Small intestine (tissue), 16 donors: ENCODE measurements at places on chromosomes 3 and 15.

DNA sequence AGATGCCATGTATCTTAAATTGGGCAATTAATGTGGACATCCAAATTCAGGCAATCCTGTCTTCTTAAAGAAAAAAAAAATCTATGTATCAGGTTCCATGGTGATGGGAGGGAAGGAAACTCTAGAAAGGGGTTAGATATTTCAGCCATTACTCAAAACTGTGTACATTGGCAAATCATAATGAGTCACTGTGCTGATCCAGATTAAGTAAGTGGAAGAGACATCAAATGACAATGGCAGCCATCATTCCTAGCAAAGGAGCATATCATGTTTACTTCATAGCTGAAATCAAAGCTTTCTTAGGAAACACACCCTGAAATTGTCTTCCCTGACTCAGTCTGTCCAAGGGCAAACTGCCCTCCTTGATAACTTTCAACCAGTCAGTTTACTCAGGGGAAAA, 713.3 kb upstream of the GBE1 start:
- H3K36me3 ChIP-seq, result no peaks in the 10 kb centered on the region
- no peak for DNase-seq
- H3K27me3 ChIP-seq, result no peaks in the 10 kb centered on the region
- no peaks in the 10 kb centered on the region for H3K4me1 ChIP-seq

DNA sequence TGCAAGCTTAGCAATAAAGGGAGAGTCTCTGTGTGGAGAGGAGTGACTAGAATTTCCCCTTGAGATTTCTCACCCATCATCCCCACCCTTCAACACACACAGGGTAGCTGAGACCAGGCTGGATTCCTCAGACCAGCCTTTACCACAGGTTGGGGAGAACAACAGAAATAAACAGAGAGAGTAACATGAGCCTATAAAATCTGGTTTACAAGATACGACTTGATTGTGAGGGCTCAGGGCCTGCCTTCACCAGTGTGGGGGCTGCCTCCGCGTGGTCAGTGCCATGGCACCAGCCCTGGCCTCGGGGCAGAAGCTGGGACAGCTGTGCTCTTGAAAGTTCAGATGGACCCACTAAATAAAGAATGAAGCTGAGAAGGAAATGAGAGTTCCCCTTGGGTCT, 14.6 kb upstream of the MAGEF1 start:
- H3K27ac ChIP-seq, result no peak overlapping the region
- no peaks in the 10 kb centered on the region for H3K36me3 ChIP-seq
- no peak for DNase-seq
- H3K4me3 ChIP-seq, result no peak overlapping the region
- H3K27me3 ChIP-seq, result no peaks in the 10 kb centered on the region

DNA sequence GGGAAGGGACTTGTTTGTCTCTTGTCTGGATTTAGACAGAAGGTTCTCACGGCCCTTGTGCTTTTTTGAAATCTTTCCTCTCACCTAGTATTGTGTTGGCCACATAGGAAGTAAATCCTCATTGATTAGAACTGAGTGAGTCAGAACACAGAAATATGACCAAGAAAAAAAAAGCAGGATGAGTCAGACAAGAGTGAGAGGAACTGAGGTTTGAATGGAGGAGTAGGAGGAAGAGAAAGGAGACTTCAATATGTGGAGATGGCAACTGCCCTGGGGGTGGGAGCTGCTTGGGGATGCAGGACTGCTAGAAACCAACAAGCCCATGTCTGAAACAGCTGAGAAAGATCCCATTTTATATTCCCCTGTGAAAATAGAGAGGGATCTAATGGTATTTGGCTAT, 194.1 kb upstream of the ZBTB20 start:
- H3K27ac ChIP-seq, result no peak overlapping the region
- no peak overlapping the region for H3K4me3 ChIP-seq
- H3K27me3 ChIP-seq, result no peaks in the 10 kb centered on the region
- H3K36me3 ChIP-seq, result no peaks in the 10 kb centered on the region
- no peak for DNase-seq

- no peaks in the 10 kb centered on the region for H3K4me1 ChIP-seq
- H3K27ac ChIP-seq, result no peak overlapping the region
- H3K27me3 ChIP-seq, result no peaks in the 10 kb centered on the region
Observed at GRCh38 chr15:37015035-37015434, 85.3 kb downstream of the MEIS2 start.

DNA sequence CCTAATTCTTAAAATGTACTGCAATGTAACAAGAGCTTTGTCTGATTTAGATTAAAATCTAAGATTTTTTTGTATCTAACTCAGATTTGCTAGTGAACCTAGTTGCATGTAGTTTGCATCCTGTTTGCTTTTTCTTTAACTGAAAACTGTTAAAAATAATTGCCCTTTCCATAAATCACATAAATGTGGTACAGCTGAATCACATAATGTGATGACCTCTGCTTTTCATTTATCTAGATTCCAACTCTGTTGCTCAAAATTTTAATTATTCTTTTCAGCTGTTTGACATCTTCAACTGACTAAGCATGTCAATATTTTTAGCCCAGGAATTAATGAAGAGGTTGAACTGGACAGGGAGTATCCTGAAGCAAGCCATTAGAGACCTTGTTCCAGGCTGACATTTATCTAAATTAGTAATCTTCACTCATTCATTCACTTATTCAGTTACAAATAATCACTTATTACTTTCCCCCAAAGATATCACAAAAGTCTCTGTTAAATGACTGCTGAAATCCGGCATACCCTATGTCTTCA, 101.9 kb upstream of the PLXND1 start:
- no peaks in the 10 kb centered on the region for H3K36me3 ChIP-seq
- no peaks in the 10 kb centered on the region for H3K27me3 ChIP-seq
- H3K4me3 ChIP-seq, result no peak overlapping the region

DNA sequence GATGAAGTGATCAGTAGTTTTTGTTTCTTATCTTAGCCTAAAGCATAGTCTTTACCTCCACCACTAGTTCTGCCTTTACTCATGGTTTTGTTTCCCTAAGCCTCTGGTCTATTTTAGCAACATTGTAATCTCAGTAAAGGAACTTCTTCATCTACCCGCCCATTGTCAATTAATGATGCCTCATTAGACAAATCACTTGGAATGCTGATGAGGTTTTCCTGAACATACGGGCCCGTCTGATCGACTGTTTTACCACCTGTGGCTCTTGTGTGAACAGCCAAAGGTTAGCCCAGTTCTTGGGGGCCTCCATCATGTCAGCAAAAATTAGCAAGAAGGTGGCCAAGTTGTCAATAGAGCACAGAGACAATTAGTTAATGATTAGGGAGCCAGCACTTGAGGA, 470.1 kb upstream of the ARRDC4 start:
- H3K4me3 ChIP-seq, result no peak overlapping the region
- no peak overlapping the region for H3K27ac ChIP-seq
- no peaks in the 10 kb centered on the region for H3K27me3 ChIP-seq
- H3K4me1 ChIP-seq, result no peaks in the 10 kb centered on the region
- no peak for DNase-seq
- H3K36me3 ChIP-seq, result no peaks in the 10 kb centered on the region

- H3K27me3 ChIP-seq, result no peaks in the 10 kb centered on the region
- H3K4me3 ChIP-seq, result no peak overlapping the region
- no peaks in the 10 kb centered on the region for H3K36me3 ChIP-seq
- peaks cover 4% of the 10 kb centered on the region for H3K4me1 ChIP-seq
- DNase-seq, result no peak
Observed at GRCh38 chr15:45326741-45327140, 51.6 kb downstream of the GATM start.
